K562 (cell line): ENCODE measurements at places on chromosomes 4 and X.

DNA sequence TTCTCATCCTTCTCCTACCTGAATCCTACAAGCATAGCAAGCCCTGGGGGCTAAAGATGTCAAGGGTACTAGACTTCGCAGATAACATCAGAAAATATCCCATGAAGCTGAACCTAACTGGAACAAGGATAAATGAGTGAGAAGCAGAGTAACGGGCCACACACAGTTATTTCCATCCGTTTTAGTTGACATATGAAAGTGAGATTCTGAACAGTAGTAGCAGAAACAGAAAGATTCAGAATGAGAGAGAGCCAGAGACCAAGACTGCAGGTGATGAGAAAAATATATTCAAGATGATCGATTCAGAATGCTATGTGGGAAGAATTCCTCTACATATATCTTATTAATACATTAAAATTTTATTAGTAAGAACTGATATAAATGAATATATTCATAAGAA is 165.1 kb downstream of the TSPAN5 start:
- DNase-seq = no peak

- DNase-seq = no peak
These were observed 1.6 kb downstream of the MTNR1A start for GRCh38 chr4:186553717-186554116.

DNA sequence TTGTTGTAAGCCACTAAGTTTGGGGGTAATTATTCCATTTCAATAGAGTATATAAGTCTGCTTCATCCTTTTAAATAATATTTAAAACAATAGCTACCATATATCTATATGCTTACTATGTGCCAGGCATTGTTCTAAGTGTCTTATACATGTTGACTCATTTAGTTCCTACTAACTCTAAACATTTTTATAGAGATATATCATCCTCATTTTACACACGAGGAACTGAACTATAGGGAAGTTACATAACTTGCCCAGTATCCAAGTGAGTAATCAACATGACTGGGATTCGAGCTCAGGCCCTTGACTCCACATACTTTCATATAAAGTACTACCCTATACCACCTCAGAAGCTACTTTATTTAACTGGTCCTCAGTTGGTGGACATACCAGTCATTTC is 175.3 kb upstream of the RAI2 start:
- DNase-seq = no peak

DNA sequence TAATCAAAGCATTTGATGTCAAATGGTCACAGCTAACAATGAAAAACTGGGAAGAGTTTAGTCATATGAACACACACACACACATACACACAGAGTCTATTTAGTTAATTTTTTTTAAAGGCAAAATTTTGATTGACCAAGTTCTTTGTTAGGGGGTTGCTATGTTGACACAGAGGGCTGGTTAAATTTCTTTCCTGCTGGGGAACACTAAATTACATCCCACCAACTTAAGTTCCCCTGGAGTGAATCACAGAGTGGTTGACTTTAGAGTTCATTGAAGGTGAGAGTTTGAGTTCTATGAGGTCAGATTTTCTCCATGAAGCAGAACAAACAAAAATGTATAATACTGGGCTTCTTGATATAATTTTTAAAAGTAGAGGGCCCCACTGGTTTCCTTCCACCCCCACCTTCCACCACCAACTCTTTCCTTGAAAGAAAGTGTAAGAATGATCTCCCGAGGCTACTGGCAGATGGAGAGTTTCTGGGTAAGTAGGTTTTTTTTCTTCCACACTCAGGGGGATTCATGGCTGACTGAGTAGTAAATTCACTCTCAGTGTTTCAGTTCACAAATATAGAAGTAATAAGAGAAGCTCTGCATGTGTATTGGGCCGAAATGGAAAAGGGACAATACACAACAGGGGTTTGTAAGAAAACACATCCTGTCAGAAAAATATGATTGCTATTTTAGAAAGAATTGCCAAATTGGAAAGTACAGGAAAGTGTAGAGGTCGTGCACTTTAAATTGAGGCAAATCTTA is 917.0 kb upstream of the LCORL start:
- DNase-seq = no peak

DNA sequence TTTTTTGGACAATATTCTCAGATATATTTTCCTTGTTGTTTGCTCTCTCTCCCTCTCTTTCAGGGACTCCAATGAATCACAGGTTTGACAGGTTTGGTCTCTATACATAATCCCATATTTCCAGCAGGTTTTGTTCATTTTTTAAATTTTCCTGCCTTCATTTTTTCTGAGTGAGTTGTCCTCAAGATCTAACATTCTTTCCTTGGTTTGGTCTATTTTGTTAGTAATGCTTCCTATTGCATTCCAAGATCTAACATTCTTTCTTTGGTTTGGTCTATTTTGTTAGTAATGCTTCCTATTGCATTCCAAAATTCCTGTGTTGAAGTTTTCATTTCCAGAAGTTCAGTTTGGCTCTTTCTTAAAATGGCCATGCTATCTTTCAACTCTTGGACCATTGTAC is 45.3 kb upstream of the ZMAT1 start:
- DNase-seq = no peak

GRCh38 chr4:148852092-148852699 is 410.0 kb upstream of the NR3C2 start:
- no peak for DNase-seq

GRCh38 chr4:21768349-21769310 is 179.9 kb downstream of the KCNIP4 start:
- DNase-seq = peak; percentile 49

DNA sequence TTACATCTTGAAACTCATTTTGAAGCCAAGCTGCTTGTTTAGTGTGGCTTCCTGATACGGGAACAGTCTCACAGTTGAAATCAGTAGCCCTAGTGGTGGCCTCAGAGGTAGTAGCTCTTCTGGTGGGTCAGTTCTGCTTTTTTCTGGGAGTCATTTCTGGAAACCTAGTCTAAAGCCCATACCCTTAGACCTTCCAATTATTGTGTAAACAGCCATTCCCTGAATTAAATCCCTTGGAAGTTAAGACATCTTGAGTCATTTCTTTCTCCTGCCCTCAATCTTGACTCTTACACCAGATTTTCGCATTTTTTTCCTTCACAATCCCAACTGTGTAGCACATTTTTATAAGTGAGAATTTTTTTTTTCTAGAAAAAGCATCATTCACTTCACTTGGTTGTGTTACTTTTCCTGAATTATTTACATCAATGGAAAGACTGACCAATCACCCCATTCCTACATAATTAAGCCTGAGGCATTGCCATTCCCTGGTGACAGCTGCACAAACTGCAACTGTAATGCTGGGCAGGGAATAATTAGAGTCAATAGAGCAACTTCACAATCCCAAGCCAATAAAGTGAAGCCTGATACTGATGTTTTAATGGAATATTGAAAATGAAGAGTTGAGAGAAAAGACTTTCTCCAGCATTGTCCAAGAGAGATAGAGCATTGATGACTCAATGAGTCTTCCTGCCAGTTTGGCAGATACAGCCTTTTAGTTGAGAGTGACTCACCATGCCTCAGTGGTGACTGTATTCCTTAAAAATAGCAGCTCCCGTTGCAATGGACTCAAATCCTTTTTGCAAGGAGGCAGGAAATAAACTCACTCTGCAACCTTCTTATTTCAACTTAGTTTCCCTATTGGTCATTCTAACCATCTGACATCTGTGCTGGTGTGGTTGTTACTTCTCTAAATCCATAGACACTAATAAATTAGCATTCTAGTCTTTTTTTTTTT is 13.0 kb upstream of the SEPSECS start:
- DNase-seq = peak; percentile 41

- DNase-seq = no peak
These were observed 88.0 kb downstream of the RAB28 start for GRCh38 chr4:13396161-13396560.

- no peak for DNase-seq
These were observed 12.5 kb downstream of the SNX25 start for GRCh38 chr4:185221912-185222311.

DNA sequence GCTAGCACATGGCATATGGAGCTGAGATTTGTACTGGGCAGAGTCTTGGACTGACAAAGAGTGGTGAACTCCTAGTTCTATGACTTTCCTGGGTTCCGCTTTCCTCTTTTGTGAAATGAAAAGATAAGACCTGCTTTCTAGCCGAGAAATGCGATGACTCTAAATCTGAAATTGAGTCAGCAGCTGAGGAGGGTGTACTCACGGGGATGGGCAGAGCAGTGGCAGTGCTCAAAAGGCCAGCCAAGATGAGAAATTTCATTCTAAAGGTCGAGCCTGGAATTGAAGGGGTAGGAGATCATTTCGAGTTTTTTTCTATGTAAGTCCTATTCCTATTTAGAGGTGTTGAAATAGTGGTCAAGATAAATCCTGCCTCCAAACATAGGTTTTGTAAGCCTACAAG is 47.0 kb downstream of the NUDT9 start:
- DNase-seq = no peak

DNA sequence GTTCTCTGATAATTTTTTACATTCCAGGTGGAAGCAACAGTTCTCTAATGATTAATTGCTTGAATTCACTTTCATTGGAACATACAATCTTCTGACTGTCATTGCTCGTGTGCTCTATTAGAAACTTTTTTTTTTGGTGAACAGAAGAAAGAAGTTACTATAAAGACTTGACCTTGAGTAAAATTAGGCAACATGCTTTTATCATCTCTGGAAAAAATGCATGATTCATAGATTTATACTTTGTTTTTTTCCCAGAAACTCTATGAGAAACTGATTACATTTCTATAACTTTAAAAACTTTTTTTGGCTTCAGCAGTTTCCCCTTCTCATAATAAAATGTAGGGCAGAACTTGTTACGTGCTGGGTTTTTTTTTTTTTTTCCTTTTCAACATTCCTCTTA is 167.6 kb downstream of the ARHGAP10 start:
- DNase-seq = no peak

DNA sequence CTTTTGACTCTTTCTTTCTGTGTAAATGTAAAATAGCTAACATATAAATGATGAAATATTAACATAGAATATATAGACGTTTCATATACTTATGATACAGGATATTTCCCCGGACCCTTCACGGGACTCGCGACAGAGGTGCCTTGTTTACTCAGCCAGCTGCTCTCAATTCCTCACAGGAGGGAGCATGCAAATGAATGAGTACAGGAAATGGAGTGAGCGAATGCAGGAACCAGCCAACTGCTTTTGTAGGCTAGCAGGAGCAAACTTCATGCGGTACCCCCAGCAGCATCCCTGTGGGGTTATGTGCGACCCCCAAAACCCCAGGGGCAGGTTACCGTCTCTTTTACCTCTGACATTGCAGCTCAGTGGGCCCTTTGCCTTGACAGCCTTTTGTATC is 110.3 kb upstream of the PDHA2 start:
- no peak for DNase-seq

DNA sequence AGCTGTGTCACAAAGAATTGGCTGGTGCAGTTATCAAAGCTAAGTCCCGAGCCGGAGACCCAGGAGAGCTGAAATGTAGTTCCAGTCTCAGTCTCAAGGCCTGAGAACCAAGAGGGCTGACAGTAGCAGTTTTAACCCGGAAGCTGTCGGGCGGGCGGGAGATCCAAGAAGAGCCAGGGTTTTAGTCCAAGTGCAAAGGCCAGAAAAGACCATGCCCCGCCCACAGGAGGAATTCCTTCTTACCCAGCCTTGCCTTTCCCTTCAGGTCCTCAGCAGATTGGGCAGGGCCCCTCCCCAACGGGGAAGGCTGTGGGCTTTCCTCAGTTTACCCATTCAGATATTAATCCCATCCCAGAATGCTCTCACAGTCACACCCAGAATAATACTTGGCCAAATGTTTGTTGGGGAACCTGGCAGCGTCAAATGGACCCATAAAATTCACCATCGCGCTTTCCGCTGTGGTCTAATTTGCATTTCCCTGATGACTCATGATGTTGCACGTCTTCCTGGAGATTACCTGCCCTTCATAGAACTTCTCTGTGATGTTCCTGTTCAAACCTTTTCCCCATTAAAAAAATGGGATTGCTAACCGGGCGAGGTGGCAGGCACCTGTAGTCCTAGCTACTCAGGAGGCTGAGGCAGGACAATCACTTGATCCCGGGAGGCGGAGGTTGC is 16.2 kb downstream of the MAEA start:
- DNase-seq = no peak

DNA sequence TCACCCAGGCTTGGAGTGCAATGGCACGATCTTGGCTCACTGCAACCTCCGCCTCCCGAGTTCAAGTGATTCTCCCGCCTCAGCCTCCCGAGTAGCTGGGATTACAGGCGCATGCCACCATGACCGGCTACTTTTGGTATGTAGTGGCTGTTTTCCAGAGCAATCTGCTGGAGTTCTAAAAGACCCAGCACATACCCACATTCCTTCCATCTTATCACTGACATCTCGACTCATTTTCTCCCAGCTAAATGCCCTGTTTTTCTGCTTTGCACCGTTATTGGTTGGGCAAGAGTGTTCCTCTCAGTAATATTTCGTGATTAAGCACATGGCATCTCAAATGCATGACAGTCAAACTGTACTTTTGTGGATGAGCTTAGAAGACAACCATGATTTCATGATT is 53.7 kb downstream of the PRKX start:
- DNase-seq = no peak

DNA sequence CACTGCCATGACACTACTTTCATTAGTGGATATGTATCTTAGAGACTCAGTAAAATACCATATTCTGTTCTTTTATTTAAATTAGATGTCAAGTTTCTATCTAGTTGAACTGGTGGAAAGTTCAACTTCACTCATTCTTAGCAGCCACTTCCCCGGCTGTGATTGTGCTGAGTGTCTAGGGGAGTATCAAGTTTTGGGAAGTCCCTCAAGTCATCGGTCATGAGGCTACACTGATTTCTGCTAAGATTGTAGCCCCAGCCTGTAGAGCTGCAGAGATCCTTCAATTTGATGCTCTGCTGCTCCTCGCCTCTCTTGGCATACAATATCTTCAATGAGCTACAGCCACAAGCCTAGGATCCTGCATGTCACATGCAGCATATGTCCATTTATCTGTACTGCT is 53.9 kb downstream of the DMP1 start:
- DNase-seq = no peak

DNA sequence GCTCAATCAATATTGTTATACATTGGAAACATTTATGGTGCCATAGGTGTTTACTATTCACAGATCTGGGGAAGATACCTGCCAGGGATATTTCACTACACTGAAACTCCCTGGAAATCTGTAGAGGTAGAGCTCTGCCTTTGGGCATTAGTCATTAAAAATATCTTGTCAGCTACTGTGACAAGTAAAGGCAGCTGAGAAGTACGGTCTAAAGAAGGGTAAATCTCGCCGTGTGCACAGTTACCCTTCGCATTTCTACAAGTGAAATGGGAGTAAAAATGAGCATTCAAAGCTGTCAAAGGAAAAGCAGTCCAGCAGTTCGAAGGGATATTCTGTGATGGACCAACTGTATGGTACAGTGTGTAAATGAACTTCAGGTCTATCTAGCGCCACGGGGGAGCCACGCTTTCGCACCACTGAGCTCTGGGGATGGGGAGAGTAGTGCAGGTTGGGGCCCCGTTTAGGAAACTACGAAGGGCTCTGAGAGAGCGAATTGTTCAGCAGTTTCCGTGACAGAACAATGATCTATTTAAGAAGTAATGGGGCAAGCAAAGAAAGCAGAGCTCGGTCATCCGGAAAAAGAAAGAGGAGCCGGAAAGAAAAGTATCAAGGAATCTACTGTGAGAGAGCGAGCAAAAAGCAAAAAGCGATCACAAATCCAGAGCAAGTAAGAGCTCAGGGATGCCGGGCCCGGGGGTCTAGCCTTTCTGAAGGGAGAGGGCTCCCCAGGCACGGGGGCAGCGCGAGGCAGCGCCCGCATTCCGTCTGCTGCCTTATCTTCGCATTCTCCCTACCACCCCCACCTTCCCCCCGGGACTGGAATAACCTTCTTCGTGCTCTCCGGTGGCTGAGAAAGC is 646 bp downstream of the TIGD4 start:
- DNase-seq = peak; percentile 17

- DNase-seq = no peak
These were observed 19.9 kb upstream of the CYBB start for GRCh38 chrX:37759878-37760418.
